ENCODE measurements at places on chromosomes 6 and 20.

DNA sequence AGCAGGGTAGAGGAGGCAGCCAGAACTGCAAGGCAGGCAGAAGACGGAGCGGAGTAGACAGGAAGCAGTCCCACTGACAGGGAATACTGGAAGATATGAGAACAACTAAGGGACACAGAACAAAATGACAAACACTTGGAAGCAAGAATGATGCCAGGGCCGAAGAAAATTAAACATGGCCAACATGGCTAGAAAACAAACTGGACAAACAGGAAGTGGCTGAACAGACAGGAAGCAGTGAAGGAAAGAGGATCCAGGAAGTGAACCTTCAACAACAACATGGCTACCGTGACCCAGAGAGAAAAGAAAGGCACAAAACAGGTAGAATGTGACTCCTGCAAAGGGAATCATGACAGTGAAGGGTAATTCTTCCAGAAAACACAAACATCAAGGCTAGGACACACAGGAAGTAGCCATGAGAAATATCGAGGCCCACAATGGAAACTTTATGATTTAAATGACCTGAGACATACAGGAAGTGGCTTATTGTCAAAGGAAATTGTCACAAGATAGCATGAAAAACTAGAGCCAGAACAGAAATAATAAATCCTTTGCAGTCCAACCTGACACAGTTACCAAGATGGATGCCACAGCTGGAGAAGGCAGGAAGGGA lies 9.1 kb downstream of the COL11A2 start:
- no peak for DNase-seq

- DNase-seq: no peak
These were observed 42.3 kb upstream of the PTPN1 start for GRCh38 chr20:50467718-50468356.

DNA sequence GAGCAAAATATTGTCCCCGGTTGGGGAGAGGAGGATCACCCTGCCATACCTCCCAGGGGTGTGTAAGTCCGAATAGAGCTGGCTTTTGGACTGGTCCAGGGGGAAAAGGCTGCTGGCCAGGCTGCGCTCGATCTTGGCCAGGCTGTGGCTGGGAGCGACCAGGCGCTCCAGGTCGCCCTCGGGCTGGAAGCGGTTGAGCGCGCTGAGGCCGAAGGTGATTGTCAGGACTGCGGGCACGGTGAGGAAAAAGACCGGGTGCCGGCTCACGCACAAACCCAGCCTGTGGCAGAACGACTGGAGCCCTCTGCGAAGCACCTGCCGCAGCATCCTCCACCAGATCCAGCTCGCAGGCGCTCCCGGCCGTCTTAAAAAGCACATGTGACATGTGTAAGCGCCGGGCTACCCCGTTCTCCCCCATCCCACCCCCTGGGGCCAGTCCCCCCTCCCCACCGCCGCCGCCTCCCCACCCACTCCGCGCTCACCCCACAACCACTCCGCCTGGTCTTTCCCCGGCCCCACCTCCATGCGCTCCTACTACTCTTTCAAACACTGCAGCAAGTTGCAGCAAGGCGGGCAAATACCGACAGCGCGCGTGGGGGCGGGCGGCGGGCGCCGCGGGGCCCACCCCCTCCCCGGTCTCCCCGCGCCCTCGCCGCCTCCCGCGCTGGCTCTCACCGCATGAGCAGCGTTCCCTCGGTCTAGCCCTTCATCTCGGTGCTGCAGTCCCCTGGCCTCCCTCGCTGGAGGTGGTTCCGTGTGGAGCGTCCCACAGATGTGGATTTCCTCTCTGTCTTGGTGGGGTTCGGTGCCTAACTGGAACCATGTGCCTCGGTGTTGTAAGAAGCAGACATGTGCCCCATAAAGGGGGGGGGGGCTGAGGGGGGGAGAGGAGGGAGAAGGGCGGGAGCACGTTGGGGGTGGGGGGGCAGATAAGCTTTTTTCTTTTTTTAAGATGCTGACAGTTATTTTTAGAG lies 42.4 kb downstream of the PTCHD4 start:
- no peak for DNase-seq

- no peak for DNase-seq
These were observed 1.8 kb downstream of the CHMP4B start for GRCh38 chr20:33812908-33813462.

DNA sequence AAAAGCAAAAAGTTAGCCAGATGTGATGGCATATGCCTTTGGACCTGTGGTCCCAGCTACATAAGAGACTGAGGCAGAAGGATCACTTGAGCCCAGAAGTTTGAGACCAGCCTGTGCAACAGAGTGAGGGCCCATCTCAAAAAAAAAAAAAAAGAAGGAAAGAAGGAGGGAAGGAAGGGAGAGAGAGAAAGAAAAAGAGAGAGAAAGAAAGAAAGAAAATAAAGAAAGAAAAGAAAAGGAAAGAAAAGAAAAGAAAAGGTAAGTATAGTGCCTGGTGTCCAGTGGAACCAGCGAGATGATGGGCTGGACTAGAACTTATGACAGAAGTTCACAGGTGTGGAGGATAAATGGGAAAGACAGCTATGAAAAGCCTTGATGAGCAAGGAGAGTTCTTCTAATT lies 100.9 kb downstream of the QRSL1 start:
- DNase-seq: no peak

DNA sequence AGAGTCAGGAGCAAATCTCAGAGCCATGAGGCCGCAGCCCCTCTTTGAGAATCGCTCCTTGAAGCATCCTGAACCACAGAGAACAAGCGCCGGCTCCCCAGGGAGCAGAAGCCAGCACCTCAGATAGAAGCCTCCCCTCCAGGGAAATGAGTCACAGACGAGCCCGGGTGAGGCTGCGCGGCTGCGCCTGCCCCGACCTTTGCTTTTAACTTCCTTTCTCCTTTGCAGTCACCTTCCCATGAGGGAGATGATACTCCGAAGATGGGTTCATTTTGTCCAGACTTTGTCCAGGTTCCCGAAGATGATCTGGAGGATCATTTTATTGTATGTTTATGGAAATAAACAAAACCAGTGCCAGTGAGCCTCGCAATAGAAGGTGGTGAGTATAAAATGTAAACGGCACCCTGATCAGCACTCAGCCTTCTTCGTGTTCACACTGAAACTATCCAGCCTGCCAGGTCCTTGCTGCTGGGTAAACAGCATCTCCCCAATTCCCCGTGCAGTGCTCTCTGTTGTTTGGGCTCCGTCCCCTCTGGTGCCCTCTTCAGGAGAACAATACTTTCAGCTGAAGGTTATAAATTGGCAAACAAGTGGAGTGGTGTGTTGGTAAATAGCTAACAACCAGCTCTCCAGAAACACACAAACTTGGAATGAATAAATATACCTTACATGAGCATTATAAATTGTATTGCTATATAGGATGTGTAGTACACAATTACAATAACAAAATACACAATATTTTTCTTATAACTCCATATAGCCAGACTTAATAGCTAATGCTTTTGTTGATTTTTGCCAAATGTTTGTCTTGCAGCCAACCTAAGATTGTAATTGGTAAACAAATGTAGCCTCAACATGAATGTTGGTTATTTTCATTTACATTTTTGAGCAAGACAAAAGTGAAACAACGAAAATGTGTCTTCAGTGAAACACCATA lies 41.4 kb upstream of the TMEM181 start:
- no peak for DNase-seq

GRCh38 chr20:57801581-57801980 lies 91.8 kb upstream of the PMEPA1 start:
- no peak for DNase-seq

- DNase-seq: no peak
These were observed 67.8 kb downstream of the TAF4 start for GRCh38 chr20:61997891-61998290.

GRCh38 chr6:77837034-77837784 lies 184.4 kb downstream of the MEI4 start:
- no peak for DNase-seq

GRCh38 chr6:34829137-34829536 lies 37.3 kb downstream of the BLTP3A start:
- no peak for DNase-seq

DNA sequence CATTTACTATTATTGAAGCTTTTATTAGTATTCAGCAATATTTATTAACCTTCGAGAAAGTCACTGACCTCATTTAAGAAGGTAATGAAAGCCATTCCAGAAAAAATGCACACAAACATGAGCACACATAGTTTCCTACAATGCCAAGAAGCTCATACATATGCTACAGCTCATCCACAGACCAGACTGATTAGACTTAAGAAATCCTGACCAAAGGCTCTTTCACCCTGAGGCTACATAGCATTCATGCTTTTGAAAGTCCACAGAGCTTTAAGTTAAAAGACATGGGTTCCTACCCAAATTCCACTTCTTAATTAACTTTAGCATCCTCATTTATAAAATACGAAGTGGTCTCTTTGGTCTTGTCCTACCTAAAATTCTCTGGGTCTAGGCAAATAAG lies 430.4 kb downstream of the TBC1D32 start:
- DNase-seq: no peak

DNA sequence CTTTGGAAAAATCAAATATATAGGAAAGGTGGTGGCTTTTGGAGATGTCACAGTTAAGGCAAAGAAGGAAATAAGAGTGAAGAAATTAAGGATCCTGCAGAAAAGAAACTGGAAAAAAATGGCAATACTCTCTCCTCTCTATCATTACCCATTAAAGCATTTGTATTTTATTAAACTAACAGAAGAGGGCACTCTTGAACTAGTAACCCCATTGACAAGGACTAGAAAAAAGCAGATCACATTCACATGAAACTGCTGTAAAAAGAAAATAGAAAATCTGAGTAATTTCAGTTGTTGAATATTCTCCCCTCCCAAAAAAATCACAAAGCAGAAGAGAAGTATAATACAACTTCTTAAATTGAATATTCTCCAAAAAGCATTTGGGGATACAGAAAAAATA lies 104.1 kb upstream of the SLC35B3 start:
- no peak for DNase-seq

DNA sequence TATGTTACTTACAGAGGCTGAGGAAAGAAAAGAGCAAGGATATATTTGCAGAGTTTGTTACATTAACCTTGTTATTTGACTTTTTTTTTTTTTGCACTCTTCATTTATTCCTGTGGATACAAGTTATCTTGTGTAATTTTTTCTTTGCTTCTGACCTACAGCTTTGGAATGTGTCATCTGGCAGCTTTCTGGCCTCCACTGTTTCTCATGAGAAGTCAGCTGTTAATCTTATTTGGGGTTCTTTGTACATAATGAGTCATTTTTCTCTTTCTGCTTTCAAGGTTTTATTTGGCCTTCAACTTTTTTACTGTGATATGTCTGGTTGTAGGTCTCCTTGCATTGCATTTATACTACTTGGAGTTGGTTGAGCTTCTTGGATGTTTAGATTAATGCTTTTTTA lies 333.4 kb downstream of the SMOC2 start:
- no peak for DNase-seq

DNA sequence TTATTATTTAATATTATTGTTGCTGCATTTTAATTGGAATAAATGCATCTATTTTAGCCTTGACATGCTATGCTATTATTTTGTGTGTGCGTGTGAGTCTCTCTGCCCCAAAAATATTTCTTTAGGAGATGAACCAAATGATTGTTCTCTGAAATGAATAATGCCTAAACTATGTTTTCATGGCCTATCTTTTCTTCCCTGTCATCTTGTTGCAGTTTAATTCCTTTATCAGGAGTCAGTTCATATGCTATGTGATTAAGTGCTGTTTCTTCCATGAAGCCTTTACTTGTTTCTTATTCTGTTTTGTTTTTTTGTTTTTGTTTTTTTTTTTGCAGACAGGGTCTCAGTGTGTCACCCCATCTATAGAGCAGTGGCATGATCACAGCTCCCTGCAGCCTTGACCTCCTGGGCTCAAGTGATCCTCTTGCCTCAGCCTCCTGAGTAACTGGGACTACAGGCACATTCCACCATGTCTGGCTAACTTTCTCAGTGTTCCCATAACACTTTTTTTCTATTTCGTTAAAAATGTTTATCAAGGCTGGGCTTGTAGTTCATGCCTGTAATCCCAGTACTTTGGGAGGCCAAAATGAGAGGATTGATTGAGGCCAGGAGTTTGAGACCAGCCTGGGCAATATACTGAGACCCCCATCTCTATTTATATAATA lies 25.7 kb downstream of the TPX2 start:
- DNase-seq: no peak
